Sigmoid colon (tissue), 7 donors: ENCODE measurements at places on chromosomes 6 and 20. TPM values are rescaled to one million over a fixed set of nuclear protein-coding genes. Genes with fewer than 3 reads are reported as not detected.

RAB44 gene
- 0.23 TPM for polyA plus RNA-seq

LINC00237 gene
- not detected for polyA plus RNA-seq

GTPBP2 gene
- polyA plus RNA-seq: 71.0 TPM

FHL5 gene
- 0.60 TPM for polyA plus RNA-seq

SMPDL3A gene
- polyA plus RNA-seq: 36.1 TPM

TMEM200A gene
- 6.3 TPM for polyA plus RNA-seq

SLC17A1 gene
- polyA plus RNA-seq: not detected

APCDD1L gene
- not detected for polyA plus RNA-seq

ARMH2 gene
- polyA plus RNA-seq: not detected

TUBB1 gene
- 0.03 TPM for polyA plus RNA-seq

OPN5 gene
- not detected for polyA plus RNA-seq

DDX43 gene
- not detected for polyA plus RNA-seq

BPIFB4 gene
- polyA plus RNA-seq: not detected

C6orf52 gene
- polyA plus RNA-seq: not detected

ASIP gene
- not detected for polyA plus RNA-seq

SRSF12 gene
- polyA plus RNA-seq: 0.36 TPM

KCNB1 gene
- under 0.01 TPM for polyA plus RNA-seq

RNF146 gene
- polyA plus RNA-seq: 20.0 TPM

MOXD1 gene
- 1.6 TPM for polyA plus RNA-seq

SLC16A10 gene
- polyA plus RNA-seq: 0.23 TPM

PSORS1C2 gene
- polyA plus RNA-seq: not detected

MARCKS gene
- polyA plus RNA-seq: 30.0 TPM

MEP1A gene
- polyA plus RNA-seq: 45.6 TPM

DCDC2 gene
- 0.60 TPM for polyA plus RNA-seq

SLC22A16 gene
- polyA plus RNA-seq: 0.20 TPM

OR11A1 gene
- not detected for polyA plus RNA-seq

C6orf15 gene
- not detected for polyA plus RNA-seq

ANKEF1 gene
- 2.4 TPM for polyA plus RNA-seq

GABRR2 gene
- 0.52 TPM for polyA plus RNA-seq

RGS17 gene
- not detected for polyA plus RNA-seq

SASH1 gene
- polyA plus RNA-seq: 8.9 TPM

CGA gene
- not detected for polyA plus RNA-seq

PGBD1 gene
- 1.3 TPM for polyA plus RNA-seq

RHAG gene
- not detected for polyA plus RNA-seq

CAGE1 gene
- polyA plus RNA-seq: not detected

PGC gene
- polyA plus RNA-seq: 12.6 TPM

SOX4 gene
- polyA plus RNA-seq: 6.2 TPM

PLN gene
- polyA plus RNA-seq: 2.3 TPM

PTK6 gene
- 73.3 TPM for polyA plus RNA-seq

CRISP3 gene
- not detected for polyA plus RNA-seq

ARFGEF3 gene
- 3.5 TPM for polyA plus RNA-seq

ZC2HC1B gene
- not detected for polyA plus RNA-seq

MEI4 gene
- not detected for polyA plus RNA-seq

TRIM39 gene
- 7.2 TPM for polyA plus RNA-seq

MROH8 gene
- polyA plus RNA-seq: 0.46 TPM

PROKR2 gene
- polyA plus RNA-seq: not detected

SPATS1 gene
- polyA plus RNA-seq: not detected

SLC17A3 gene
- polyA plus RNA-seq: not detected

HTR1B gene
- polyA plus RNA-seq: 0.04 TPM

LYRM4 gene
- 22.2 TPM for polyA plus RNA-seq
